Fibroblast of the conjunctiva (primary cell): ENCODE measurements at places on chromosomes 12 and 14.
A peak's percentile ranks its signal among the peaks of the same experiment; 100 is the strongest.

- no peak for DNase-seq
These were observed 54.7 kb downstream of the MIPOL1 start for GRCh38 chr14:37252434-37252833.

- DNase-seq, result no peak
These were observed 484 bp downstream of the PPP1CC start for GRCh38 chr12:110742096-110742717.

GRCh38 chr14:21039585-21040369 is 2.4 kb upstream of the RNASE7 start:
- DNase-seq, result peak; percentile 49

DNA sequence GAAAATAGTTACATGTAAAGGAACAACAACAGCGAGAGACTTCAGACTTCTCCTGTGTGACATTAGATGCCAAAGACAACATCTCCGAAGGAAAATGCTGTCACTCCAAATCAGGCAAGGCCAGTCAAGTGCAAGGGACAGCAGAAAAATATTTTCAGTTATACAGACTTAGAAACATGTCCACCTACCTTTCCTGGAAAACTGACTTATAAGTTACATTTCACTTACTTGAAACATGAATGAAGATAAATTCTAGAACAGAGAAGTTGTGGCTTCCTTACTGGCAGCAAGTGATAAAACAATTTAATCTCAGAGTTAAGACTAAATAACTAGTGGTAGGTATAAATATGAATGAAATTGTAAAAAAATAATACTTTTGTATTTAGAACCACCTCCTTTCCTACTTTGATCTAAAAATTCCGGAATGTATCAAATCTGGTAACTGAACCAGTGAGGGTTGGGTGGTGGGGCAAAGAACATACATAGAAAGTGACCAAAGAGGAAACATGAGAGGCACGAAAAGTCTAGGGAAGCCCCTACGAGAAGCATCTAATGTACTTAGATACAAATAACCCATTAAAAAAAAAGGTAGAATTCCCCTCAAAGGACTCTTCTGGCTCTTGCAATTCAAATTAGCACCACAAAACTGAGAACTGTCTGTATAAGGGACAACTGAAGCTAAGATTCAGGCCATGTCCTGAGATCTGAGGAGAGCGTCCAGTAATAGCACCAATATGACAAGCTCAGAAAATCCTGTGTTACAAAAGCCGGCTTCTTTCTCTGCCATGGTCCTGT is 21.2 kb downstream of the MTHFD1 start:
- no peak for DNase-seq

- DNase-seq, result no peak
These were observed 235.0 kb upstream of the DCN start for GRCh38 chr12:91417650-91418049.

- peak; percentile 72 for DNase-seq
These were observed 225.5 kb downstream of the EPS8 start for GRCh38 chr12:15563663-15564062.

- no peak for DNase-seq
These were observed 118.2 kb upstream of the GSC start for GRCh38 chr14:94888121-94888520.

DNA sequence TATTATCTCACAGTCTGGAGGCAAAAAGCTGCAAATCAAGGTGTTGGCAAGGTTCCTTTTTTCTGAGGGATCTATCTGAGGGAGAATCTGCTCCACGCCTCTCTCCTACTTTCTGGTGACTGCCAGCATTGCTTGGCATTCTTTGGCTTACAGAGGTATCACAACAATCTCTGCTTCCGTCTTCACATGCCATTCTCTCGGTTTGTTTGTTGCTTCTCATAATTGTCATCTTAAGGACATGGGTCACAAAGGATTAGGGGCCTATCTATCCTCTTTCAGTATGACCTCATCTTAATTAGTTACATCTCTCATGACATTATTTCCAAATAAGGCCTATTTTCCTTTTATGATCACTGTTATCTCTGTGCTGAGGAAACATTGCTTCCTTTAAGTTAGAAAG is 345.0 kb downstream of the FOXG1 start:
- no peak for DNase-seq

GRCh38 chr14:73887694-73888459 is 1.2 kb downstream of the ZNF410 start:
- DNase-seq, result no peak

GRCh38 chr12:24467226-24467625 is 481.7 kb downstream of the BCAT1 start:
- no peak for DNase-seq

- DNase-seq, result no peak
These were observed 1.8 kb downstream of the VSX2 start for GRCh38 chr14:74240794-74241651.

DNA sequence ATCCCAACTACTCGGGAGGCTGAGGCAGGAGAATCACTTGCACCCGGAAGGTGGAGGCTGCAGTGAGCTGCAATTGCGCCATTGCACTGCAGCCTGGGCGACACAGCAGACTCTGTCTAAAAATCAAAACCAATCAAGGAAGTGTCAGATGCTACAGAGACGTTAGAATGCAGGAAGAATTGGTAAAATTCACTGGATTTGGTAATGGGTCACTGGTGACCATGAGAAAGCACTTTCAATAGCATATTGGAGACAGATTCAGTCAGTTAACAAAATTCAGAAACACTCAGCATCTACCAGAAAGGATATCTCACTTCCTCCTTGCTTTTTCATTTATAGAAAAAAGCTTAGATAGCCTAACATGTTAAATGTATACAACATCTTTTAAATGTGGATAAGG is 17.5 kb downstream of the BIN2 start:
- DNase-seq, result no peak

GRCh38 chr14:41549821-41550607 is 56.7 kb upstream of the LRFN5 start:
- no peak for DNase-seq

DNA sequence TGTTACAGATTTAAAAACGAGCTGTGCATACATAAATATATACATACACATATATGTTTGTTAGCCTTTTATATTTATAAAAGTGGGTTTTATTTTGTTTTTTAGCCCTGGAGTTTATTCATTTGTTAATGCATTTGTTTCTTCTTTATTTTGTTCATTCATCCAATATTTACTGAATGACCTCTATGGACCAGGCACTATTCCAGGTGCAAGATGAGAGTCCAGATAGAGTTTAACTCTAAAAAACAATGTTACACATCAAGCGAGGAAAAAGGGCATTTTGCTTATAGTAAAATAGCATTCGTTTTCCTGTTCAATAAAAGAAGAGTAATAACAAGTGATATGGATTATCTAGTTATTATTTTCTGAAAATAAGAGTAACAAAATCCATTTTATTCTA is 14.2 kb downstream of the ACSS3 start:
- DNase-seq, result no peak

GRCh38 chr14:23077962-23078361 is 17.0 kb downstream of the ACIN1 start:
- no peak for DNase-seq

DNA sequence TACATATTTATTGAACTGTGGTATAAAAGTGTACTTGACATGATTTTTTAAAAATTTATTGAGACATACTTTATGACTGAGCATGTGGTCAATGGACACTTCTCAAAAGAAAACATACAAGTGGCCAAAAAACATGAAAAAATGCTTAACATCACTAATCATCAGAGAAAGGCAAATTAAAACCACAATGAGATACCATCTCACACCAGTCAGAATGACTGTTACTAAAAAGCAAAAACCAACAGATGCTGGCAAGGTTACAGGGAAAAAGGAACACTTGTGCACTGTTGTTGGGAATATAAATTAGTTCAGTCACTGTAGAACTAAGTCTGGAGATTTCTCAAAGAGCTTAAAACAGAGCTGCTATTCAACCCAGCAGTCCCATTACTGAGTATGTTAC is 1177.6 kb downstream of the GALC start:
- no peak for DNase-seq

DNA sequence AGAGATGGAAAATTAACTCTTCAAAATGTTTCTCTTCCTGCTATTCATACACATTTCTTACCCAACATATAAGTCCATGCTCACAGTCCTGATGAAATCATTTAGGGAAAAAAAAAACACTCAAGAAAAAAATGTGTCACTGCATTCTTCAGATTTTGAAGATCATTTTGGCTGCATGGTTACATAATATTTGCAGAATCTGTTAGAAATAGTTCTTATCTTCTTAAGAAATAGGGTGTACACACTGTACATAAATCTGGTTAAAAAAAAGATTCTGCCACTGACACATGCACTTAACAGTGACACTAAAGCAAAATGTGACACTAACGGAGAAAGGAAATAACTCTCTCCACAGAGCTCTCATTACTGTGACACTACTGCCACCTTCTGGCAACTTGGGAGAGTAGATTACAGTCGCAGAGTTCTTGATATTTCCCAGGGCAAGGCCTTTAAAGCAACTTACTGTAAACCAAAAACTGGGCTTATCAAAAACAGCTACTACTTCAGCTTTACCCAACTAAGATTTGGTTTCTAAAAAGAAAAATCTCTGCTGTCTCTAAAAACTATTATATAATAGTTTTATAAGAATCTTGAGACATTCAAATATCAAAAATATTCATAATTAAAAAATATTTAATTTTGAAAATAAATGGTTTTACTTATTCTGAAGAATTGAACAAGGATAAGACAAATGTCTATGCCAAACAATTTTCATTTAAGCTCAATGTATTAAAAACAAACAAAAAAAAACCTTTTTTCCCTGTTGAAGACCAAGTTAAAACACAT is 65.0 kb downstream of the SETD3 start:
- DNase-seq, result peak; percentile 77

- DNase-seq, result no peak
These were observed 869 bp upstream of the NOVA1 start for GRCh38 chr14:26598672-26599131.

- DNase-seq, result no peak
These were observed 7.3 kb downstream of the VAMP1 start for GRCh38 chr12:6463216-6463615.

GRCh38 chr14:76917745-76918255 is 91.6 kb downstream of the LRRC74A start:
- no peak for DNase-seq

DNA sequence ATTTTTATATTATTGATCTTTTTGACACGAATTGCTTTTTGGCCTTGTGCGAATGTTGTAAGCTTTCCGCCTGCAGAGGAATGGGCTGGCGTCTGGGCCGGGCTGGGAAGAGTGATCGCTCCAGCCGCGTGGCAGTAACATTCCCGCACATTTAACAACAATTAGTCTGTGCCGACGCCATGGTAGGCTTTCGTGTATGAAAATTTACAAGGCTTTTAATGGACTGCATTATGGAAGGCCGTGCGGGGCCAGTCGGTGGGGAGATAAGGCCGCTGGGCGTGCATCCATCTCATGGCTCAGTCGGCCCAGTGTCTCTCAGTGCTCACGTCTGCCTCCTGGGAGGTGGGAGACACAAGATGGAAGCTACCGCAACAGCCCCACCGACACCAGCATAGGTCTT is 142.2 kb downstream of the PHETA1 start:
- no peak for DNase-seq

- DNase-seq, result no peak
These were observed 87.9 kb upstream of the MDGA2 start for GRCh38 chr14:47763188-47763854.
